RKO (cell line): ENCODE measurements at places on chromosomes 2 and 18.

DNA sequence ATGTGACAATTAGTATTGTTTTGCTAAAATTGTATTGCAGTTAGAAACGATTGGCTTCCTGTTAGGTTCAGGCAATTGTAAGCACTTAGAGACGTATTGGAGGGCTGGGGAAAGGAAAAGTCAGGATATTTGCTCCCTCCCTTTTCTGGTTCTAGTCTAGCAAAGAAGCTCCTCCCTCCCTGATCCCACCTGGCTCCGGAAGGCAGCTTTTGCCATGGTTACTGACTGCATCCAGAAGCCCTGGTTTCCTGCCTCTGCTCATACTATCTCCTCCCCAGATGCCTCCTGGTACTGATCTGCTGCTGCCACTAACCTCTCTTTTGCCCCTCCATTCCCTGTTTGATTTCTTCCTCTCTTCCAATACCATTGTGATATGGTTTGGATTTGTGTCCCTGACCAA lies 275.9 kb downstream of the MREG start:
- DNase-seq: no peak

DNA sequence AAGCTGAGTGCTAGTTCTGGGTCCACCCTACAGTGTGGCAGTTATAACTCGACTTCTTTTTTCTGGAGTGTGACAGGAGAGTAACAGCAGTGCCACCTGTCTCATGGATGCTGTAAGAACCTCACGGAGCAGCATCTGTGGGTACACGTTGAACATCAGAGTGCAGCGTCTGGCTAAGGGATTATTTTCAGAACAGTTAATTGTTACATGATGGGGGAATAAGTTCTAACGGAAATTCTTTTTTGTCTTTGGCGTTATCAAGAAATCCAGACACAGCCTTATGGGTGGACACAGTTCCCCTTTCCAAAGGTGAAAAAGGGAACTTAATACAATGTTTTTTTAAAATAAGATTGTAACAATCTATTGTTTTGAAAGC lies 28.3 kb upstream of the TOGARAM2 start:
- DNase-seq: no peak

DNA sequence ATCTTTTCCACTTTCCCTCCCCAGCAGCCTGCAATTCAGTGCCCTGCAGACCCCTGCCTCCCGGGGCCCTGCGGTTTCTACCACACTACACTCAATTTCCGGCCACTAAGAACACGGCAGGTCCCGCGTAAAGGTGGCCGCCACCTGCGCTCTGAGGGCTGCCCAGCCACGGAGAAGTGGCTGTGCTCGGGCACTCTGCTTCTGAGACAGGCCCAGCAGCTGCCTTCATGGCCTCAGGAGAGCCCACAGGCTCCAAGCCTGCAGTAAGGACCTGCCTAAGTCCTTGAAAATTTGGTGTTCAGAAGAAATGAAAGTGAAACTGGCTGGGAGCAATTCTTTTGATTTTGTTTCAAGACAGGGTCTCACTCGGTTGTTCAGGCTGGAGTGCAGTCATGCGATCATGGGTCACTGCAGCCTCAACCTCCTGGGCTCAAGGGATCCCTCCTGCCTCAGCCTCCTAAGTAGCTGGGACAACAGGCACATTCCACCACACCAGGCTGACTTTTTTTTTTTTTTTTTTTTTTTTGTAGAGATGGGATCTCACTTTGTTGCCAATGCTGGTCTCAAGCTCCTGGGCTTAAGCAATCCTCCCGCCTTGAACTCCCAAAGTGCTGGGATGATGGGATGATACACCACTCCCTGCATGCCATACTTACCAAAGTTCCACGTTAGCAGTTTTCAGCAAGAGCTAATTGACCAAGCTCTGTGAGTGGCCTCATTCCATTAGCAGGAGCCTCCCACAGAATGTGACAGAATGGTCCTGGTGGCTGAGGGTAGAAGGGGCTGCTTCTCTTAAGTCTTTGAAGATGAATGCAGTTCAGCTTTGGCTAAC lies 14.6 kb upstream of the ALPP start:
- no peak for DNase-seq

DNA sequence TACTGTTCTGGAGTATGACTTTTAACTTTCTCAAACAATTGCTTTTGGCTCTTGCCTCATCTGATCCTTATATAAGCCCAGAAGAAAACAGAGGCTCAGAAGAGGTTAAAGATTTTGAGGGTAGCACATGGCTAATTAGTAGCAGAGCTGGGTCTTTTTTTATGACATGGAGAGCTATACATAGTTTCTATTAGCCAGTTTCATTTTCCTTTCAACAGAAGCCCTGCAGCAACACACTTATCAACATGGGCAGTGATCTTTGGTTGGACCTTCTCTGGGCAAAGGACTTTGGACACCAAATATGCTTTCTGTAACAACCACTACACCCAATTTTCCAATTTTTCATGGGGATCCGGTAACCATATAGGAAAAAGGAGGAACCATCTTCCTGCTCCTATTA lies 64.9 kb downstream of the NCKAP5 start:
- no peak for DNase-seq

DNA sequence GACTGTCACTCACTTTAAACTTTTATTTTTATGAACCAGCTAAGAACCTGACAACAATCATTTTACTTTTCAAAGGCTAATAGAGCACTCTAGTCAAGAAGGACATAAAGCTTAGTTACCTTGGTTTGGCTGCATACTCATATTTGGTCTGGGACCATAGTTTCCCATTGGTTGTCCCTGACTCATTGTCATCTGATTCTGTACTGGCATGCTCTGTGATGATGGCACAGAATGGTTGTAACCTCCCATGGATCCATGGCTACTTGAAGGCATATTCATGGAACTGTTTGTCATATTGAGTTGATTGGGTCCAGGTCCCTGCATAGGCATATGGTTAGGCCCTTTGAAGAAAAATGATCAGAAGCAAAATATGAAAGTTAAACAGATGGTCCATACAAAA lies 37.9 kb downstream of the SS18 start:
- peak; percentile 20 for DNase-seq

GRCh38 chr2:9416267-9416961 lies 6.9 kb downstream of the ITGB1BP1 start:
- DNase-seq: no peak

GRCh38 chr18:12628706-12629702 lies 28.9 kb downstream of the SPIRE1 start:
- peak; percentile 55 for DNase-seq

DNA sequence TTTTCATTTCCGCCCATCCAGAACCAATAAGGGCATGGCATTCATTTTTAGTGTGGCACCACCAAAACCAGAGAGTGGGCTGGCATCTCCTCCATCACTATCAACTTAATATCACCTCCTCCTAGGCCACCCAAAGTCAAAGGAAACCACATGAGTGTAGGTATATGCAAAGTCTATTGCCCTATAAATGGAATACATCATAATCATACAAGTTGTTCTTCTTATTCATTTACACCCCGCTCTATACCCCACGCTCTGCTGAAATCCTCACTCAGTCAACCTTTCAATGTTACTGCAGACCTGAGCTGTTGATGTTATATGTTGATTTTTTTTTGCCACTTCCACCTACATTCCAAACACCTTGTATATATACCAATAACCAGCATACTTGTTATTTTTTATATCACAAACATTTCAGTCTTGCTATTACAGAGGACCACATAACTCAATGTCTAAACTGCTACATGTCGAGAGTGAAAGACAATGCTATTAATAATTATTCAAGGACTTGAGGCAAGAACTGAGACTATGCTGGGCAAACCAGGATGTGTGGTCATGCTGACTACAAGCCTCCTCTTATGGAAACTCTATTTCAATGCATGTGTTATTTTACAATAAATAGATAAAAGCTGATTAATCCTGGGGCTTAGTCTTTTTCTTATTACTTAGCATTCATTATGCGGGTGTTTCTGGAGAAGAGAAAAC lies 466.5 kb upstream of the ID2 start:
- no peak for DNase-seq

GRCh38 chr2:20543469-20544152 lies 96.7 kb downstream of the RHOB start:
- DNase-seq: no peak

DNA sequence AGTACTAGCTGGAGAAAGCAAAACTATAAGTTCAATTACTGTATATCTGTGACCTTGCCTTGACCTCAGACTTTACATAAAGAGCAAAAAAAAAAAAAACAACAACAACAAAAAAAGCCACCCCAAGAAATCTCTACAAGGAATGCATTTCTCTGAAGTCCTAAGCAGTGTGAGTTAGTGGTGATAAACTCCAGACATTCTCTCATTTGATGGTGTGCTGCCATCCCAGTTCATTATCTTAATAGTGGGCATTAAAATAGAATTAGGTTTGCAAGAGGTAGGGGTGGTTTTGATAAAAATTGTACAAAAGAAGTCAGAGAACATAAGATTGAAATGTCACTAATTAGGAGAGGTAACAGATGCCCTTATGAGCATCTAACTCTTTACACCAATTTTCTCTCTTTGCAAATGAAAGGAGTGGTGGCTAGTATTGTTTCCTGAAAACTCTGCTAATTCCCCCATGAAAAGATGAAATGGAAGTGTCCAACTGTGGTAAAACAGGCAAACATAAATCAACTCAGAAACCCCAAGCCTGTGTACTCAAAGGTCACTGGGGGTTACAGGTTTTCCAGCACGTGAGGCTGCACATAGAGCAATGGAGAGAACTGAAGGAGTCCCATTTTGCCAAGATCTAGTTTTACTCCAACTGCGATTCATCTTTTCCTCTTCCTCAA lies 131.9 kb downstream of the MEIS1 start:
- DNase-seq: no peak

GRCh38 chr2:162524192-162524591 lies 180.3 kb downstream of the GCA start:
- no peak for DNase-seq

DNA sequence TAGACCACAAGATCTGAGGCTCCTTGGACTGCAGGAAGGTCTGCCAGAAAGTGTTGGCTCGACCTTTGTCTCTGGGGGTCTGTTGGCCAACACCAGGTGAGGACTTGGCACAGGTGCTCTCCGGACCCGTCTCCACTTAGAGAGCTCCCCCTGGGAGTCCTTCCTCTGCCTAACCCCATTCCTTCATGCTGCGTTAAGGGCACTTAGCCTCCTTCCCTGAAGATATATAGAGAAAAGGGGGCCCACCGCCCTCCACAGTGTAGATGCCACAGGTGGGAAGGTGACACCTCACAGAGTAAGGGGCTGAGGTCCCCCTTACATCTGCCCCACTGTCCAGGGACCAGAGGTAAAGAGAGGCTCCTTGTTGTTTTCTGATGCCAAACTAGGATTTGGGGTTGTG lies 8.2 kb downstream of the IGFBP5 start:
- DNase-seq: no peak

DNA sequence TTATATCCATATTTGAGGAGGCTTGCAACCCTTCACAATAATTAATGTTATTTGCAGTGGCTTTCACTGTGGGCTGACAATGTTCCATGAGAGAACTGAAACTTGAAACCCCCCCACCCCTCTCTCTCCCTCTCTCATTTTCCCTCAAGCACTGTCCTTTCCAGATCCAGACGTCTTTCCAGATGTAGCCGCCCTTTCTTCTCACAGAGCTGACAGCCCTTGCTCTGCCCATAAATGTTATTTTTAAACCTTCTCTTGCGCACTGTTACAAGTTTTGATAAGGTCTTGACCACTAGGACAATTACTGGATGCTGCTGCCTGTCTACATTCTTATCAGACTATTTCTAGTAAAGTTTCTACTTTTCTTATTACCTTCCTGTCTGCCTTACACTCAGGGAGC lies 91.4 kb upstream of the LINC00305 start:
- DNase-seq: no peak

GRCh38 chr2:52698408-52698807 lies 1069.2 kb upstream of the CHAC2 start:
- no peak for DNase-seq

- DNase-seq: no peak
These were observed 29.4 kb downstream of the KANSL3 start for GRCh38 chr2:96608469-96609455.

DNA sequence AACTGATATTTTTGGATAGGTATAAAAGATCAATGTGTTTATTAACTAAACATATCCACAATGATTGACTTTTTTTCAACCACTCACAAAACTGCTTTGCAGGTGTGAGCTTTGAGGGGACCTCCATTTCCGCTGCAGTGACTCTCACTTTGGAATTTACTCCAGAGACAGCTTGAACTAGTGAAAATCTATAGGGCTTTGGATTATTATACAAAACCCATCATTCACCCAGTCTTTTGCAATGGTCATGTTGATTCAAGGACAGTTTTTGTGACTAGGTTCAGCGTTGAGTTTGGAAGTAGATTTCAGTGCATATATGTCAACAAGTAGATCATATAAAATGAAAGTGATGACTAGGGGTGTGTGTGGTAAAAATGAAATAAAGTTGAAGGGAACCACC lies 87.7 kb downstream of the EHBP1 start:
- DNase-seq: no peak

GRCh38 chr2:120613742-120614571 lies 121.7 kb upstream of the GLI2 start:
- DNase-seq: no peak

DNA sequence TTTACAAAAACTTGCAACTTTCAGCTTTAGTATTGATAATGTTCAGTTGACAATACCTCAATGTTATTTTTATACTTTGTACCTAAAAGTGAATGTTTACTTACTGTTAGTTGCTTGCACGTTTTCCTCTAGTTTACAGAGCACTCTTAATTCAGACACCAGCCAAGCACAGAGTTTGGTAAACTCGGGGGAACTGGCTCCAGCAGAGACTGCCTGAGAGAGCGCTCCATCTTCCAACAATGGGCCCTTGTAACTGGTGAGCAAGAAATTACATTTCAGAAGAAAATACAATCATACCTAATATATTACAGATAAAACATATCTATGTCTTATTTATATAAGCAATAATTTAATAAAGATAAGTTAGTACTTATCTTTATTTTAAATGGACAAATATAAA lies 3.7 kb downstream of the FAM98A start:
- DNase-seq: no peak

GRCh38 chr2:191670076-191670475 lies 7.9 kb upstream of the NABP1 start:
- DNase-seq: no peak

DNA sequence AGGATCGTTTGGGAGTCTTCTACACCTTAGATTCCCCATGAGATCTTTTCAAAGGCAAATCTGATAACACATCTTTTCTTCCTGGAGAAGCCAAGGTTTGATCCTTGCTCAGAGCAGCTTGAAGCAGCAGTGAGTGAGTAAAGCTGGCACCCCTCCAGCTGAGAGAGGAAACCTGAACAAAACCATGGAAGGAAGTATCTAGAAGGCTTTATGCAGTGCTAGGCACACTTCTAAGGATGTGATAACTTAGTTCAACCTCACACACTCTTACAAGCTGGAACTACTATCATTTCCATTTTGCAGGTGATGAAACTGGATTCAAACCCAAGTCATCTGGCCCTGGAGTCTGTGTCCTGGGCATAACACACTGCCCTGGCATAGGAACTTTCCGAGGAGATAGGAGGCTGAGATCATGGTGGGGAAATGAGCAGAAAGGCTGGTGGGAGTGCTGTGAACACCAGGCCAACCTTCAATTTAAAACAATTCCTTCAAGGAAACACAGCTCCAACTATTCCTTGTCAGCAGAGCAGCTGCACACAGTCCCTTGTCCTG lies 71.2 kb downstream of the CTAGE1 start:
- DNase-seq: peak; percentile 6

- no peak for DNase-seq
These were observed 256.0 kb downstream of the TNS1 start for GRCh38 chr2:217746808-217747207.
